ENCODE measurements at places on chromosomes 6 and 20.

GRCh38 chr20:13338999-13339411 lies 117.9 kb downstream of the ISM1 start:
- no peak for DNase-seq

DNA sequence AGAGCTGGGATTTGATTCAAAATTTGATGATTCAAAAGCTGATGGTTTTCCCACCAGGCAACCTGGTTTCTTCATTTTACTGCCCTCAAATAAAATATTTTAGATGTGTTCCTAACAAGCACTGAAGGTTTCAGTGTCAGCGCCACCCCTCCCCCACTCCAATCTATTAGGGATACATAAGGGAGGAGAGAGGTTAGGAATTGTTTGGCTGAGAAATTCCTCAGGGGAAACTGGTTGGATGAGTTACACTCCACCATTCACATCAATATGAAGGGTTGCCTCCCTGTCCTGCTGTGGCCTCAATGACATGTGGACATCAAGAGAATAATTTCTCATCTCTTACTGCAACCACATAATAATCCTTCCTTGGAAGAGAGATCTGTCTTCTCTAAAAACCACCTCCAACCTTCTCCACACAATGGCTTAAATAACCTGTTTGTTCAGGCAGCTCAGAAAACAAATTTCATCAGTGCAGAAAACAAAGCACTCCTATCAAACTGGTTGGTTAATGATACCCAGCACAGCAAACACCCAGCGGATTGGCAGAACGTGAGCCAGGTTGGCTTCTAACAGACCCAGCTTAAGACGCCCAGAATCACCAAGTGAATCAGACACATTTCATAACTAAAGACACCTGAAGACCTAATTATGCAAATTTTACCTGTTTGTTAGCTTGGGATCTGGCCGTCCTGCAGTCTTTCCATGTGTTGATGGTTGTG lies 136.0 kb upstream of the SGK1 start:
- no peak for DNase-seq

DNA sequence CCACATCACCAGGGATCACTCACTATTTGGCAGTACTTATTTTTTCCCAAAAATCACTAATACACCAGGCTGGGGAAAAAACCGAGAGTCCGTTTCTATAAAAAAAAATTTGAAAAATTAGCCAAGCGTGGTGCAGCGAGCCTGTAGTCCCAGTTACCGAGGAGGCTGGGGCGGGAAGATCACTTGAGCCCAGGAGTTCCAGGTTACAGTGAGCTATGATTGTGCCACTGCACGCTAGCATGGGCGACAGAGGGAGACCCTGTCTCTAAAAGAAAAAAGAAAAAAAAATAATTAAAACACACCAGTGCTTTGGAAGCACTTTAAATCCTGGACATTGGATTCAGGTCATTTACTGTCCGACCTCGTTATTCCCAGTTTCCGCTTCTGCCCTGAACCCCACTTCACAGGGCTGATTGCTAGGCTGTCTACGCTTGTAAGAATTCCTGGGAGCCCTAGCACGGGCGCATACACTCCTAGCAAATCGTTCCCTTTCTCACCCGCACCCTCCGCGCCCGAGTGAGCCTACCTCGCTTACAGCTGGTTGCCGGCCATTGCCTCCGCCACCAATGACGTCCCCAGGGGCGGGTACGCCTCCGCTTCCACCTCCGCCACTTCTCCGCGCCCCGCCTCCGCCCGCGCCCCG lies at the start of gene TPMT:
TSS of gene TPMT (minus strand) at position 571 of the 643 bp plus-strand sequence. CDS start 5,950 bp downstream, outside the sequence.
- DNase-seq = no peak

- no peak for DNase-seq
Observed at GRCh38 chr20:63754008-63754407, 14.4 kb downstream of the SLC2A4RG start.

DNA sequence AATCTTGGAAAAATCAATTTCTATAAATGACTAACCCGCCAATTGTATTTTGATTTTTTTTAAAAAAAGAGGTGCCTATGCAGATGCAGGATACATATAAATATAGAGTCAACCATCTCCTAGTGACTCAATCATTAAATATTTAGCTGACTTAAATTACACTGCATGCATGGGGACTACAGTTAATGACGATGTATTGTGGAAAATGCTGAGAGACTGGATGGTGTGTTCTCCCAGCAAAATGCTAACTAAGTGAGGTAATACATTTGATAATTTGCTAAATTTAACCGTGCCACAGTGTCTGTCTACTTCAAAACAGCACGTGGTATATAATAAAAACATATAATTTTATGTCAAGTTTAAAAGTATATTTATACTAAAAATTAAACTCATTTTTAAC lies 341.6 kb downstream of the PRKN start:
- no peak for DNase-seq

DNA sequence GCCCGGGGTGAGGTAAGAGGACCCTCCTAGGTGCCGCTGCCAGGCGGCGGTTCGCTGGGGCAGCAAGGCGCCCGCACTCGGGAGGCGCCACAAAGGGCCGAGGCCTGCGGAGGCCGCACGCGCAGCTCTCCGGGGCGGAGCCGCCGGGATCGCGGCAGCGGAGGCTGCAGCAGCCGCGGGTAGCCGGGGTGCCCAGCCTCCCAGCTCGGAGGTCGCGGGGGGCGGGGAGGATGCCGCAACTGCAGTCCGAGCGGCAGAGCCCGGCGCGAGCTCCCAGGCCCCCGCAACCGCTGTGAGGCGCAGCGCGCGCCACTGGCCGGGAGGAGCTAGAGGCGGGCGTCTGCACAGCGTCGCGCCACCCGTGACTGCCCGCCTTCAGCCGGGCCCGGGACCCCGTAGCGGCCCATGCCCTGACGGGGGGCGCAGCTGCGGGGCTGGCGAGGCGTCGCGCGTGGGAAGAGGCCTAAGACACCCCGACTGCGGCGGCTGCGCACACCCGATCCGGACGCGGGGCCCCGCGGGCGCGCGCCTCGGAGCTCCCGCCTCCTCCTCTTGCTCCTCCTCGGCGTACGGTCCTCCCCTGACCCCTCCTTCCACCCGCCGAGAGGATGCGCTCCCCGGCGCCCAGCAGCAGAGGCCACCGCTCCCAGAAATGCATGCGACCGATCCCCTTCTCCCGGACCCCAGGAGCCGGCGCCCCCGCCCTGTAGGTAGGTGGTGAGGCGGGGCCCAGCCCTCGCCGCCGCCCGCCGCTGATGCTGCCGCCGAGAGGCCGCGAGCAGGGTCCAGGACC lies at the start of gene NCOA7:
TSS of gene NCOA7 (plus strand) at position 603 of the 793 bp plus-strand sequence. CDS start 24,395 bp downstream, outside the sequence.
- peak; percentile 64 for DNase-seq

DNA sequence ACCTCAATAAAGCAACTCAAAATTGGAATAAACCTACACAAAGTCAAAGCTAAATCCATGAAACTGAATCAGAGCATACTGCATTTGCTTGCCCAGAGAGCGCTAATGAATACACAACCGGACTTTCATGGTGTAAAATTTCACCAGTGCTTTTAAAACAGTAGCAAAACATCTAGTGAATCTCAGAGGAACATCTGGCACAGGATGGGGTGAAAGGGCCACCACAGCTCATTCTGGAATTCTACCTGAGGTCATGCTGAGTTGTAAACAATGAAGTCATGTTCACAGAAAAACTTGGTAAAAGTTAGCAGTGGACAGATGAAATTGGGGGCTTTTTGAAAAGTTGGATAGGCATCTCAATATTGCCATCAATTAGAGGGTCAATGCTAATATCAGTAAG lies 125.6 kb upstream of the STXBP5 start:
- DNase-seq = no peak

- DNase-seq = no peak
Observed at GRCh38 chr6:137699031-137699683, 167.9 kb upstream of the TNFAIP3 start.

DNA sequence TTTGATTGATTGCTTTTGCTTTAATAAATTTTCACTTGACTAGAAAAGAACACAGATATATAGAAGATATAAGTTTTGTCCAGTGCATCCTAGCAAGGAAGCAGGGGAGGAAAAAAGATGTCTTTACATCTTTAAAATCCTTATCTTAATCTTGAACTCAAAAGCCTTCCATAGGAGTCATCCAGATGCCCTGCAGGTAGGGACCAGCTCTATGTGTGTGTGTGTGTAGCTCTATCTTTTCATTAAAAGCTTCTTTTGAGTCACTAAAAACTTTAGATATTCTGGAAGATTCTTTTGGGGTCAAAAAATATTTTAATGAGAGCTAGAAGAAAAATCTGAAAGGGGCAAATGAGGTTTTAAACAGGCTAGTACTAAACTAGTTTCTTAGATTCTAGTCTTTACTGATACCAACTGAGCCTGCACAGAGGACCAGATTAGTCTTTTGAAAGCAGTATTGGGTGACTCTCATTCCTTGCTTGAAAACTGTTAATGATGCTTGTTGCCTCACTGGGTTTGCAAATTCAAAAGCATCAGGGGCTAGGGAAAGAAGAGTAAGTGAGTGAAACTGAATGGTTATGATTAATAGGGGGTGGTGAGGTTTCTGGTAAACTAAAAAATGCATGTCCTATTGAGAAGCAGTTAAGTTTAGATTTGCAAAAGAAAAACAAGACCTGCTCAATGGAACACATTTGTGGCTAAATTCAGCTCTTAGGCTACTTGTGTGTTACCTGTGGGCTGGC lies 40.6 kb upstream of the JAG1 start:
- DNase-seq = no peak

DNA sequence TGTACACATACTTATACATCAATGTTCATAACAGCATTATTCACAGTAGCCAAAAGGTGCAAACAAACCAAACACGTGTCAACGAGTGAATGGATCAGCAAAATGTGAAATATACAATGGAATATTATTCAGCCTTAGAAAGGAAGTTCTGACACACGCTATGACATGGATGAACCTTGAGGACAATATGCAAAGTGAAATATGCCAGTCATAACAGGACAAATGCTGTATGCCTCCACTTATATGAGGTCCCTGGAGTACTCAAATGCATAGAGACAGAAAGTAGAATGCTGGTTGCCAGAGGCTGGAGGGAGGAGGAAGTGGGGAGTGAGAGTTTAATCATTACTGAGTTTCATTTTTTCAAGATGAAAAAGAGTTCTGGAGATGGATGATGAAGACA lies 37.8 kb upstream of the IGF2R start:
- DNase-seq = no peak

- DNase-seq = no peak
Observed at GRCh38 chr20:47362361-47363219, 6.1 kb upstream of the ZMYND8 start.

DNA sequence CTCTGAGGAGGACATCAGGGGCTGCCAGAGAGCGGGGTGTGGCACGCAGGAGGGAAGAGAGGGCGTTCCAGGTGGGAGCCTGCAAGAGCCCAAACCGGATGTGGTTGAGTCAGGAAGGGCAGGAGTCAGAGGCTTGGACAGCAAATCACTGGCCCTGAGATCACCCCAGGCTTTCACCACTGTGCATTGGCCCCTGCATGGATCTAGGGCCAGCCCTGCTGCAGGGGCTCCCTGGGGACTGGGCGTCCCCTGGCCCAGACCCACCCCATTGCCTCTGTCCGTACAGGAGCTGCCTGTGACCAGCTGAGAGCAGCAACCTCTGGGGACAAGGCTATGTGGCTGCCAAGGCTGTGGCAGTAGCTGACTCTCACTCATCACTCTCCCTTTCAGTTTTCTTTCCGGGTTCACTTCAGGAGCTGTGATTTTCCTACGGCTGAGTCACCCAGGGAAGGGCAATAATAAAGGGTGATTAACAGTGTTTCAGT lies 33.9 kb downstream of the KCNK17 start:
- DNase-seq = no peak

GRCh38 chr6:168469521-168469920 lies 28.5 kb downstream of the SMOC2 start:
- no peak for DNase-seq

GRCh38 chr6:151475653-151476523 lies 17.9 kb upstream of the CCDC170 start:
- DNase-seq = peak; percentile 31

DNA sequence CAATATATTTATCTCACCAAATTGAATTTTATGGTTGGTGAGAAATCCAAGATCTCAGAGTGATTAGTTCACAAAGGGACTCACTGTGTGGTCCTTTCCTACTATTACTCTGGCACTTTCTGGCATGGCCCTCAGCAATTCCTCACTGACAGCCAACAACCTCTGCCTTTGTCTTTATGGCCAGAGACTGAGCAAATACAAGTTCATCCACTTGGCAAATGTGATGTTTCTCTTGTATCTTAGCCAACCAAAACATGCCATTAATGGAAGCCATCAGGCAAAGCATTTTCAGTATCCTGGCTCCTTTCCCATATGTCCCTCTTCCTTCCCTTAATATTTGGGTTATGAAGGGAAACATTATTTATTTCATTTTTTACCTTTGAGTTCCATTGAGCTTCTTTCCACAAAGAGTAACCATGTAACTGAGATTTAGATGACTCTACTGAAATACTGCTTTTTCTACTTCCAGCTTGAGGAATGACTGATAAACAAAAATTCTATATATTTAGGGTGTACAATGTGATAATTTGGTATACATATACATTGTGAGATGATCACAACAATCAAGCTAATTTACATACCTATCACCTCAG lies 30.8 kb upstream of the SMLR1 start:
- DNase-seq = no peak

GRCh38 chr6:155270561-155271091 lies 6.8 kb downstream of the CLDN20 start:
- DNase-seq = no peak

GRCh38 chr20:58546756-58547622 lies 31.8 kb upstream of the APCDD1L start:
- DNase-seq = no peak

- no peak for DNase-seq
Observed at GRCh38 chr6:136798044-136798443, 5.8 kb upstream of the MAP3K5 start.

GRCh38 chr6:156555116-156555515 lies 222.1 kb upstream of the ARID1B start:
- no peak for DNase-seq

GRCh38 chr20:40442181-40442963 lies 246.7 kb downstream of the MAFB start:
- no peak for DNase-seq

DNA sequence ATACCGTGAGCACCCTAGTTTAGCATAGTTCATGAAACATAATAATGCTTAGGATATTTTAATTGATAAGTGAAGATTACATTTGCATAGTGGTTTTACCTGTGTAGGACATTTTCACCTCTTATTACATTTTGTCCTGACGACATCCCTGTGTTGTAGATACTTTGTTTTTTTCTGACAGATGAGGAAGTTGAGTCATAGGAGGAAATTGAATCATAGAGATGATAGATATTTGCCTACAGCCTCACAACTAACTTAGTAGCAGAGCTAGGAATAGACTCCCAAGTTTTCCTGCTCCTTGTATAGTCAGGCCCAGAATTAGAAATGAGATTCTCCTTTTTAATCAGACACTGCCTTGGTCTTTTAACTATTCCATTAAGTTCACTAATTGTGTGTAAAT lies 100.5 kb upstream of the SUPT3H start:
- DNase-seq = no peak

DNA sequence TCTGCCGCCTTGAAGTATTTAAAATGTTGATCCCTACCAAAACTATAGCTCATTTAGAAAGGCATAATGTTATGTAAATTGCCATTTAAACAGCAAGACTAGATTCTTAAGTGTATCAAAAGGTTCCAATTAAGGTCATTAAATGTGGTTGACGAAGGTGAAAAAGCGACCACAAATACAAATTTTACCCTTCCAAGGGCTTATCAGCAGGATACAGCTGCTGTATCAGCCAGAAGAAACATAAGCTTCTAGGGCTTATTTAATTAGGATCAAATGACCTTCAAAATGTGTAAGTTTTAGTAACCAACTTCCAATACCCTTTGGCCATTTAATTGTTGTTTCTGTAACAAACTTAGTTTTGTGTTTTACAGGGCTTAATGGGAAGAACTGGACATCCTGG lies 139.9 kb downstream of the COL9A1 start:
- no peak for DNase-seq
